Stimulated activated CD8-positive, alpha-beta memory T cell treated with anti-CD3 and anti-CD28 coated beads, Interleukin-4, amount 100 ng/mL, for 1 hour (primary cell): ENCODE measurements at places on chromosomes 16 and 17.

DNA sequence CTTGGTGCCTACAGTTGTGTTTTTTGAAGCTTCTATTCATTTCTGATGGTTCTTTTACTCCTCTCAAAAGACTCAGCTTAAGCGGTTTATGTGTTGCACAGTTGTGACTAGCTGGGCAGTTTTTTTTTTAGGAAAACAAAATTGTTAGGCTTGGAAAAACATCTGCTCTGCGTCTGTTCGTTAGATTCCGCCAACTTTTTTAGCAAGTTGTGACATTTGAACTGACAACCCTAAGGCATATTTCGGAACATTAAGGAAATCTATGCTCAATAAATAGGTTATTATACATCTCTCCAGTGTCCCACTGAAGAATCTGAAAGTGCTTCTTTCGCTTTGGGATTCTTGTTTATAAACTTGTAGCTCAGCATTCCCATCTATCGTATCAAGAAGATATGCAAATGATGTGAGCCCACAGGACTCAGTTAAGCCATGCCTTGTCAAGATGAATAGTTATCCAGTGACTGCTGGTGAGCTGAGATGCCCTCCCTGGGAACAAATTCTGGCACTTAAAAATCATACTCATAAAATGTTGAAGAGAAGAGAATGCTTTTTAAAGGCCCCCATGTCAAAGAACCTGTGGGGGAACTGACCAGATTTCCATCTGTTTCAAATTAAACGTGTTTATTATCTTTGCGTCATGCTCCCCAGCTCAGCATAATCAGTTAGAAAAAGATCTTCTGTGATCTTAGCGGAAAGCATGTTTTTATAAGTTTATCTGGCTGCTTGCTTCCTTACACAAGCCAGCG is 109.0 kb upstream of the FAM20A start:
- no peak for DNase-seq

- DNase-seq = no peak
These were observed 218.9 kb downstream of the MAF start for GRCh38 chr16:79381603-79382042.

DNA sequence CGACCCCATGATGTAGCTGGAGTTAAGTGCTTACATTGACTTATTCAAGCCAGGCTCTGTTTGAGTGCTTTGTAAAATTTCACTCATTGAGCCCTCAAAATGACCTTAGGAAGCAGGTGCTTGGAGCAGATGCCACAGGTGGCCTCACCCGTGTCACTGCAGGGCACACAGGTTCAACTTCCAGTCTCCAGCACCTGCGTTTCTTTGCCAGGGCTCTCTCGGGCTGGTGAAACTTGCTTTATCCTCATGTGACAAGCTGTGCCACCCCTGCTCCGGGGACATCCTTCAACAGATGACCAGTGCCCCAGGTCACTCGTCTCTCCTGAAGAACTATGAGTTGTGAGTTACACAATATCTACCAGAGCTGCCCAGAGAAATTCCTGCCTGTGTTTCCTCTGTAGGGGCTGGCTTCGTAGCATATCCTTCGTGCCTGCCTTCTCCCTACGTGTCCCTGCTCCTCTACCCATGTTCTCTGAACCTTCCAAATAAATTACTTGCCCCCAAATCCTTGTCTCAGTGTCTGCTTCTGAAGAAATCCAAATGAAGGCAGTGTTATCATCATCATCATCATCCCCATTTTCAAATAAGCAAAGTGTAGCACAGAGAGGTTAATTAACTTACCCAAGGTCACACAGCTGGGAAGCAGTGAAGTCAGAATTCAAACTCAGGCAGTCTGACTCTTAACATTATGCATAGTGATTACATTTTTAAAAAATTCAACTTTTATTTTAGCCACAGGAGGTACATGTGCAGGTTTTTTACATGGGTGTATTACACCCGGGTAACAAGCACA is 352.5 kb downstream of the NPIPA8 start:
- no peak for DNase-seq

DNA sequence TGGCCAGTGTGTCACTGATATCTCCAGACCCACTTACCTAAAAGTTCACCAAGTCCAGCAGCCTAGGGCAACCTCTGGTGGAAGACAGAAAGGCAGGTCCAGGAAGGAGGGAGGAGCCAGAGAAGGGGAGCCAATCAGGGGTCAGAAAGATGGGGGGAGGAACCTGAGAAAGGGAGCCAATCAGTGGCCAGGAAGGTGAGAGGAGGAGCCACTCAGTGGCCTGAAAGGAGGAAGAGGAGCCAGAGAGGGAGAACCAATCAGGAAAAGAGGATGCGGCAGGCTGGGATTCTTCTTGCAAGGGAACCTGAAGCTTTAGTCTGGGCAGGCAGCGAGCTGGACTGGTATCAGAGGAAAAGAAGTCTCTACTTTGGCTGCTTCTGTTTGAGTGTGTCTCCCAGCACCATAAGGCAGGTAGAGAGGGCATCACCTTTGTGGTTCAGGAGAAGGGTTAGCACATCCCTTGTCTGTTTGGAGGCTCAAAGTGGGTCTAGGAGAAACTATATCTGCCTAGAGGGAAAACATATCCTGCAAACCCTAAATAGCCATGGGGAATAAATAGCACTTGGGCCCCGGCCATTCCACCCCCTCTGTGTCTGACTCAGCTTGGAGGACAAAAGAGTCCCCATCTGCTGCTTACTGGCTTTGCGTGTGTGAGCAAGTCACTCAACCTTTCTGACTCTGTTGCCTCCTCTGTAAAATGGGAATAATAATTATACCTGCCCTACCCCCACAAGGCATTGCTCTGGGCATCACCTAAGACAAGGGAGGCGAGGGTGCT is 43.4 kb upstream of the CRHR1 start:
- DNase-seq = no peak

GRCh38 chr16:27308792-27309191 is 5.0 kb upstream of the IL4R start:
- no peak for DNase-seq

DNA sequence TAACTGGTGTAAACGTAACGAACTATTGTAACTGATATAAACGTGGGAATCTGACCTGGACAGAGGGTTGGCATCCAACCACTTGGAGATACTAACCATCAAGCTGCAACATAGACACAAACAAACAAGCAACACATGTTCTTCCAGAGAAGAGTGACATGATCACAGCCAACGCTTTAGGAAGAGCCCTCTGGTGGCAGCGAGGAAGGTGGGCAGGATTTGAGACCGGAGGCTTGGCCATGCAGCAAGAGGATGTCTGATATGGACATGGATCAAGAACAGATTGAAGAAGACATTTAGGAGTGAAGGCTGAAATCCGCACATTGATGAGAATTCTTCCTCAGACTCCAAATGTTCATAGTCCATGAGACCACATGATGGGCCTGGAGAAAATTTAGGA is 40.3 kb upstream of the TNRC6A start:
- no peak for DNase-seq

DNA sequence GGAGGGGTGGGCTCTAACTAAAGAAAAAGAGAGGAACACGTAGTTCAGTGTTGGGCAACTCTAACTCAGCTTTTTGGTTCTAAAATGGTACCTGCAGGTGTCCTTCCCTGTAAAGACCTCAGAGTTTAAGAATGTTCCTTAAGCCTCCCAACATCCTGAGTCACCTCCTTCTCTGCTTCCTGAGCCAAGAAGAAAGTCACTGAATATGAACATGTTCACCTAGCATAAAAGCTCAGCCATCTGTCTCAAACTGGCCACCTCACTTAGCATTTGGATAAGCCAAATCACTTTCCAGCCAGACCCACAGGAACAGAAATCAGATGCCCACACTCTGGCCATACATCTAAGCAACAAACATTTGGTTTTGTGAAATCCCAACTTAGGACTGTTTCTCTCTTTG is 3.7 kb downstream of the TMEM98 start:
- DNase-seq = no peak

DNA sequence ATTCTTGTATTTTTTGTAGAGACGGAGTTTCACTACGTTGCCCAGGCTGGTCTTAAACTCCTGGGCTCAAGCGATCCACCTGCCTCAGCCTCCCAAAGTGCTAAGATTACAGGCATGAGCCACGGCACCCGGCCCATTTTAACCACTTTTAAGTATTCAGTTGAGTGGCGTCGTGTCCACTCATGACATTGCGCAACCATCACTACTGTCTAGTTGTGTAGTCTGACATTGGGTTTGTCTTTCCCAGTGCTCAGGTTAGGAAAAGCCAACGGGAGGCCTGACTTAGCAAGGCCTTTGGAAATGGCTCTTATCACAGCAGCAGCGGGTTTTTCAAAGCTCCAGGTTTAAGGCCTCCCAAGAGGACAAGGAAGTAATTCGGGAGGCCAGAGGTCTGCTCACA is 58.7 kb downstream of the LITAF start:
- DNase-seq = no peak

- no peak for DNase-seq
These were observed 11.6 kb downstream of the ATXN2L start for GRCh38 chr16:28834349-28834748.

DNA sequence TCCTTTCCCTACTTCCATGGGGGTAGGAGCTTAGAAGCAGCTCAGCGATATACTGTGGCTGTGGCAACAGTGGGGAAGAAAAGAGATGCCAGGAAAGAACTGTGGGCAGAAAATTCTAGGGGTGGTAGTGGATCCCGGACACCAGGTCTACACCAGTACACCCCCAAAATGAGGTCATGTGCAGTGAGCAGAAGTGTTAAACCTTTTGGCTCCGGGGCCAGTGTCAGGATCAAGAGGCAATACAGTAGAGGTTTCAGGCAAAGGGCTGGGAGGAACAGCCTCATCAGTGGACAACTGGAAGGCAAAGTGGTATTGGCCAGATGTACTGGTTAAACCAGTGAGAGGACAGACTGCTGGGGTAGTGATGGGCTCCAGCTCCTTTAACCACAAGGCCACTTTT is 163.1 kb upstream of the CCL2 start:
- no peak for DNase-seq

- DNase-seq = no peak
These were observed 26.3 kb downstream of the METTL22 start for GRCh38 chr16:8647721-8648318.

DNA sequence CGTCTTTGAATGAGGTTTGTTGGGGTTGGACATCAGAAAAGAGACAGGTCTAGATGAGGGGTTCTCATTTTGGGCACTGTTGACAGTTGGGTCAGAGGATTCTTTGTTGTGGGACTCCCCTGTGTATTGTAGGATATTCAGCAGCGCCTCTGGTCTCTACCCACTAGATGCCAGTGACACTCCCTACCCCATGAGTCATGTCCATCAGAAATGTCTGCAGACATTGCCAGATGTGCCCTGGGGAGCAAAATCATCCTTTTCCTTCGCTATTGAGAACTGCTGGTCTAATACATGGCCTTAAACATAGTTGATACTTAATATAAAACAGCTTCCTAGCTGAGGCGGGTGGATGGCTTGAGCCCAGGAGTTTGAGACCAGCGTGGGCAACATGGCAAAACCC is 3.1 kb downstream of the ABAT start:
- no peak for DNase-seq
